Psoas muscle (tissue), 8 donors: ENCODE measurements at places on chromosomes 2 and 18. TPM values are rescaled to one million over a fixed set of nuclear protein-coding genes. Genes with fewer than 3 reads are reported as not detected.
A peak's percentile ranks its signal among the peaks of the same experiment; 100 is the strongest.

DNA sequence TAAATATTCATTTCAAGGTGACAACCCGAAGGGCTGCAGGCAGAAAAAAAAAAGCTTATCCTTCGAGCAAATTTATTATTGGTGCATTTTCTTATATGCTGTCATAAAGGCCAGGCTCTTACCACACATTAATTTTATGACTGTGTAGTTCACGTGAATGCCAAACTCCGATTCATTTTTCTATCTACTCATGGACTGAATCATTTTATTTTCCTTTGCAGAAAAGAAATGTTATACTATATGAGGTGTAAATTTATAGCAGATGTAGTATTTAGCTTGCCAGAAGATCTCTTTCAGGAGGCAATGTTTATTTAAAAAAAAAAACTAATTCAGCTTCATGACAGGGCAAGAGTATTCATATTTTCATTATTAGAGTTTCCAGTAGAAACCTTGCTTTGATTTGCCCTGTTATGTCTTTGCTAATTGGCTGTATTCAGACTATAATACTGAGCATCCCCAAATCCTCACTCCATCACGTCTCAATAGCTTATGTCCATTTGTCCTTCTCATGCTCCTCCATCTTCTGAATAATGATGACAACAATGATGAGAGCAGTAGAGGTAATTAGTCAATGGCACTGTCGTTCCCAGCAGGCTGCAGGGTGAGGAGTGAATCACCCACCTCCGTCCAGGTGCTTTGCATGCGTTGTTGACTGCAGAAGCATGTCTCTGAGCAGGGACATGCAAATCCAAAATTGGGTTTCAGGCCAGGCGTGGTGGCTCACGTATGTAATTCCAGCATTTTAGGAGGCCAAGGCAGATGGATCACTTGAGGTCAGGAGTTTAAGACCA is 101.1 kb upstream of the RAB12 start:
- DNase-seq = no peak

- DNase-seq = no peak
Observed at GRCh38 chr2:102021779-102022178, 30.0 kb downstream of the IL1R2 start.

Gene ICA1L
- 5.5 TPM for total RNA-seq

- DNase-seq = no peak
Observed at GRCh38 chr2:33230195-33230594, 246.3 kb upstream of the RASGRP3 start.

DNA sequence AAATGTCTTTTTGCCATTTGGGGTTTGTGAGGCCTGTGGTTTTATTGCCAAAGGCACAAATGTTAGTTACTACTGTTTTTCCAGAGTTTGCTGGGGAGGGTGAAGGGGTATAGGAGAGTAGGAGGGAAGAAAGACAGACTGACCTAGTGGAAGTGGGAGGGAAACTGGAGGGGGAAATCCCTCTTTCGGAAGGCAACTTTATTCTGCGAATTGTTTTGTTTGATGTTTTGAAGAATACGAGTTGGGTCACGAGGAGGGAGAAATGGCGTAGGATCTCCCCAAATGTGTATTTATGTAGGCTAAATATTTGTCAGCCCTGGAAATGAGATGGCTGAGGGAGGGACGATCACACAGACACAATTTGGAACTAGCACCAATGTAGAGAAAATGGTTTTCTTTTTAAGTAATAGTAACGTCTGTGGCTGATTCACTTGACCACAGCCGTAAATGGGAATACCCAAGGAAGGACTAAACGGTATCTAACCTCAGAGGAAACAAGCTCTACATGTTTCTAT is 172.3 kb downstream of the ICOS start:
- DNase-seq = no peak

DNA sequence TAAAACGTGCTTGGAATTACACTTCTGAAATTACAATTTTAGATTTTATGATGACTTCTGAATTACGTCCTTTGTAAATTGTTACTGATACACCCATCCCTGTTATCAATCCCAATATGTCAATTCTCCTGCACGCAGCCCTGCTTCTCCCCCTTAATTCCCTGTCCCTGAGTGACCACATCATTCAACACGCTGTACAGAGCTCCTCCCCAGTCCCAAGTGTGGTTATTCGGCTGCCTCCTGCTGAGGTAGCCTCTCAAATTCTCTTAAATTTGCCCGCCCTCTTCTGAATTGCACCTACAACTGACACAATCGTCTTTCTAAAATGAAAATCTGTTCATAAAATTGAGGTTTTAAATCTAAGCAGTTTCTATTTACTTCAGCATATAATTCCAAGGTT is 10.1 kb downstream of the SERPINB8 start:
- no peak for DNase-seq

- DNase-seq = no peak
Observed at GRCh38 chr2:5794012-5794411, 101.8 kb downstream of the SOX11 start.

Gene TEX44
- not detected for total RNA-seq

- no peak for DNase-seq
Observed at GRCh38 chr18:45218436-45218835, 396.8 kb upstream of the SLC14A2 start.

- DNase-seq = no peak
Observed at GRCh38 chr2:74253971-74254310, 55.5 kb downstream of the MTHFD2 start.

Gene DNAH7
- 0.29 TPM for total RNA-seq

- DNase-seq = no peak
Observed at GRCh38 chr2:64797881-64798575, 144.3 kb upstream of the SERTAD2 start.

Gene NLRC4
- total RNA-seq = 0.29 TPM

- no peak for DNase-seq
Observed at GRCh38 chr18:47689371-47689770, 241.1 kb downstream of the SMAD2 start.

Gene HTR2B
- not detected for total RNA-seq

DNA sequence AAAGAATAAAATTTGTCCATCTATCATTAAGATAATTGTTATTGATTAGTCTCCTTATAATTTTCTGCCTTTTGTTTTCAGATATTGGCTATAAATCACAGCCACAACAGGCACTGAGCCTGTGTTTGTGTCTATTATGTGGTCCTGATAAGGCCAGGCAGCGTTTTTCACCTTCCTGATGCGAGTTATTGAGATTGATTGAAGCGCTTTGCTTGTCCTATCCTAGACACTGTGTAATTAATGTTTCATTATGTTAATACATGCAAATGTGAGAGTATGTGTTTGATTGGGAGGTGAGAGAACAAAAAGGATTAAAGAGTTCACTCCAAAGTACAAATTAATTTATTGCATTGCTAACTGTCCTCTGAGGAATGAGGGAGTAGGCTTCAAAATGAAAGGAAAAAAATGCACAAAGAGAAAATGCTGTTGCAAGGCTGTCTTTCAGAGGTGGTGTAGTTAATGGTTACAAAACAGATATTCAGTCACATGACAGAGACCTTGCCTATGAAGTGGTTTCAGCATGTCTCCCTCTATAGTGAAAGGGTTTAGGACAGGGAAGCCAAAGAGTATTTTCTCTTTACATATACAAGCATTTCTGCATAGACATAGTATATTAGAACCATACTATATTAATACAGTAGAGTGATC is 391.1 kb downstream of the DCC start:
- DNase-seq = no peak

- no peak for DNase-seq
Observed at GRCh38 chr18:28816155-28816554, 639.2 kb upstream of the CDH2 start.

- no peak for DNase-seq
Observed at GRCh38 chr18:77619525-77619924, 369.9 kb downstream of the GALR1 start.

DNA sequence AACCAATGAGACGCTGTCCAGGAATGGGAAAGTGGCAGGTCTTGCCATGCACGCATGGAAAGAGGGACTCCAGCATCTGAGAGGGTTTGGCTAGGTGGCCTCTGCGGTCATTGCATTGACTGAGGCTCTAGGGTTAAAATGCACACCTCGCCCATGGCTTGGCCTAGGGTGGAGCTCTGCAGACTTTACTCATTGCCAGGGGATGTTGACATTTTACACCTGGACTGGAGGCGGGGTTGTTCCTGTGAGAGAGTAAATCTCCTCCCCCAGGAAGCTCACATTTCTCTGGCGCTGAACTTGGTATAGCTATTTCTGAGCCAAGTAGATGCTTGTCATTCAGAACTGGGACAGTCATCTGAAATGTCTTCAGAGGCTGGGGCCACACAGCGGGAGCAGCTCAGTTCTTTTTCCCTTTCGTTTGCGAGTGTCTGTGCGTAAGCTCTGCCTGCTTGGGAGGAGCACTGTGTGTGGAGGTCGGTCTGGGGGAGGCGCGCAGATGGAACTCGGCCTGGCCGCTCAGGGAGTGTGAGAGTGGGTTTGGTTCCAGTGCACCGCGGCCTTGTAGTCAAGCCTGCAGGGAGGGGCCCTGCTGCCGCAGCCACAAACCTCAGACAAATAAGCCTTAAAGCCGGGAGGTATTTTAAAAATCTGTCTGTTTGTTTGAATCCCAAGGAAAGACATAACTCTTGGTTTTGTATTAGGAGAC is 76.5 kb downstream of the LPIN1 start:
- DNase-seq = peak; percentile 34

GRCh38 chr2:161306919-161307318 is 1.3 kb upstream of the PSMD14 start:
- DNase-seq = no peak

DNA sequence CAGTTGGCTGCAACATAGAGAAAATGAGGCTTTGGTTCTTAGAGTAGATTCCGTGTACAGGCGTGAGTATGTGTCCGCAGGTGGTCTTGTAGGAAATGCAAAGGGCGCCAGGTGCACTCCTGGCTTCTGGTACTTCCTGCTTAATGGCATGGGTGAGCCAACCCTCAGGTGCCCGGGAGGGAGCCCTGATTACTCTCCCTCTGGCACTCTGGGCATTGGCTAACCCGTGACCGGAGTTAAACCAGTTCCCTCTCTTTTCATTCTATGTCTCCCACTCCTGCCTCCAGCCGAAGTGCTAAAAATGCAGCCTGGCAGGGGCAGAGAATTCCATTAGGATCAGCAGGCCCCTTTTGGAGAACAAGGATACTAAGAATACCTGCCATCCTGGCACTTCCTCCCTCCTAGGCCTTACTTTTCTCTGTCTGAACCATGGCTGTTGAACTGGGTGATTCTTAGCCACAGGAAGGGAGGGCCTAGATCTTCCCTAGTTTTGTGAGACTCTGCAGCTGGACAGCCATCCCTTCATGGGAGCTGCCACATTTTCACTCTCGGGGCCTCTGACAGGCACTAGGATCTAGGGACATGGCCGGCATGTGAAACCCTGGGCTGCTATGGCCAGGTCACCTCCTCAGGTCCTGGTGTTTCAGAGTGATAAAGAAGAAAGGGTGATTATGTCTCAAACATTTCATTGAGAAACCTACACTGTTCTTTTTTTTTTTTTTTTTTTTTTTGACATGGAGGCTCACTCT is 6.5 kb downstream of the MERTK start:
- no peak for DNase-seq

Gene ZNF532
- total RNA-seq = 105 TPM

DNA sequence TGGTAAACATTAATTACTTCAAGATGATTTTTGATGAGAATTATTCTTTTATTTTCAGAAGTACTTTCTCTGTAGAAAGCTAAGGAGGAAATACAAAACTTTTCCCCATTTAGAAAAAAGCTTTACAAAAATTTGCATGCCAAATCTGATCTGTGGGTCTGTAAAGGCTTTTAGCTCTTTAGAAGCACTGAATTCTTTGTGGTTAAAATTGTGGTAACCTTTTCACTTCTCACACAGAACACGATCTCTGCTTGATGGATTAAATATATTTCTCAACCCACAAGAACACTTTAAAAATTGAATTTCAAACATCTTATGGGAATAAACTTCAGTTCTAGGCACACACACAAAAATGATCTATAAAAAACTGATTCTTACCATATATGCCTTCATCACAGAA is 63.7 kb downstream of the VIL1 start:
- DNase-seq = no peak

DNA sequence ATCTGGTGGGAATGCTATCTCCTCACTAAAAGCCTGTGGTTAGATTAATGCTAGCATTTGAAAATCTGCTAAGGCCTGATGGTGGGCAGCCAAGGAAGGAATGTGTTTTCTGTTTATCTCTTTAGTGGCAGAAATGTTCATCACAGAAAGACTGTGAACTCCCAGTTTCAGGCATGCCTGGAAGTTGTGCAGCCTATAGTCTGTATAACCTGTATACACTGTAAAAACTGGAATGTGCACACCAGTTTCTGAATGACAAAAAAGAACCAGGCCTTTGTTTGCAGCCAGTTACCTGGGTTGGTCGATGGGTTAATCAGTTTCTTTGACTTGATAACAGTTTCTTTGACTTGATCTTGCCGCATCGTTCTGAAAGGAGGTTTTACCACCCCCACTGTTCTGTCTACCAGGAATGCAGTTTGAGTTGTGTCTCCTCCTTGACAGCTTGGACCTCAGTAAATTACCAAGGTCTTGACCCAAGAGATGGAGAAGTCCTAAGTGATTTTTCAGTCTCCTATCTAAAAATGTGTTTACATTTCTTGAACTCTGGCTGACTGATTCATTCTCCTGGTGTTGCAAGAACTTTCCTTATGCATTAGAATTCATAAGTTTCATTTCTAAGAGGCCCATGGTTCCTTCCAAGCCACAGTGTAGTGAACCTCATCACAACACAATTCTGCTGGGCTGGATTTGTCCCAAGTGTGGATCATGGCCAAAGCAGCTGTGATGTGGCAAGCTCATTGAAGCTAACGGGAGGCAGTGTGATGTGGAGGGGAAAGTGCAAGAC is 62.2 kb downstream of the KIAA2012 start:
- DNase-seq = peak; percentile 79

- no peak for DNase-seq
Observed at GRCh38 chr2:120262761-120263428, 10.2 kb downstream of the RALB start.

DNA sequence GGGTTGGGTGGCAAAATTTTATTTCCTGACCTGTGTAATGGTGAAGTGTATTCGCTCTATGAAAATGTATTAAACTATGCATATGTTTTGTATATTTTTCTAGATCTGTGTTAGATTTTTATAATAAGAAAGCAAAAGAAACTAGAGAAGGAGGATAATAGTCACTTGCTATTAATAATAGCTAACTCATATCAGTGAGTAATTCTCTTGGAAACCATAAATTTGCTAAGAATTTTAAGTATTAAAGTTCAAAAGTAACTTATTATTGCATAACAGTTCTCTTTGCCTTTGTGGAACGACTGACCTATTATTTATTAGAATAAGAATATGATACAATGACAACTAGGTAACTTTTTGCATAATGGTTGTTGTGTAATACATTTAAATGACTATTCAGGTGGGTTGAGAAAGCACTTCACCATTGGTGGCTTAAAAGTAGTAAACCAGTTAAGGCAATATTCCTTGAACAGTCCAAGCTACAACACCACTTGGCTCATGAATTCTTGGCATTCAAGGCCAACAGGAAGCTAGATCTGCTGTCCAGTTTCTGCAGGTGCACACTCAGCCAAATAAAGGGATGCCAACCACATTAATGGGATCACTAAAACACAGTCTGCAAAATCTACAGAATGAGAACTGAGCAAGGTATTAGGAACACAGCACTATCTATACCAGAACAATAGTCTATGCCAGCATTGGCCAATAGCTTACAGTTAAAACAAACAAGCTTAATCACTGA is 921.3 kb downstream of the CPS1 start:
- no peak for DNase-seq

Gene R3HDM1
- 24.0 TPM for total RNA-seq

Gene ANKRD30B
- 0.04 TPM for total RNA-seq

GRCh38 chr2:66431274-66431642 is 3.7 kb upstream of the MEIS1 start:
- no peak for DNase-seq
